ENCODE measurements at places on chromosomes 16 and 17.

GRCh38 chr16:28167221-28167620 lies 44.5 kb downstream of the XPO6 start:
- no peak overlapping the region for H3K27ac ChIP-seq
- peaks cover 13% of the 10 kb centered on the region for H3K4me1 ChIP-seq
- DNase-seq: no peak
- H3K36me3 ChIP-seq: peaks cover 54% of the 10 kb centered on the region

- peaks cover 38% of the 10 kb centered on the region for H3K36me3 ChIP-seq
- peaks cover 5% of the 10 kb centered on the region for H3K4me1 ChIP-seq
- peak overlapping the region; percentile 24 for H3K27ac ChIP-seq
- no peaks in the 10 kb centered on the region for H3K27me3 ChIP-seq
- H3K4me3 ChIP-seq: no peak overlapping the region
- DNase-seq: peak; percentile 71
Measured at GRCh38 chr17:17810084-17810894, 26.5 kb downstream of the SREBF1 start.

DNA sequence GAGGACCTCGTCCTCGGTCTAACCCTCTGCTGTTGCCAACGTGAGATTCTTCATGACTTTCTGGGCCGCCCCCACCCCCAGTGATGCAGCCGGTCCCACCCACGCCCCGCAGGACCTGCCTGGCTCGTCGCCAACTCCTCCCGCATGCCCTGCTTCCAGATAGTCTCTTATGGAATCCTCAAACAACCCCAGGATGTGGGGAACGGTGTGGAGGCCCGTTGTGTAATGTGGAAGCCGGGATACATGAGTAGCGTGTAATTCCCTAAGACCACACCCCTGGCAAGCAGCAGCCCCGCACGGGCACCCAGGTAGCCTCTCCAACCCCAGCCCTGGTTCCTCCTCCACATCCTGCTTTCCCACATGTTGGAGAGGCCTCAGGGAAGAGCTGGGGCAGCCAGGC lies 275.9 kb downstream of the C16orf95 start:
- no peaks in the 10 kb centered on the region for H3K36me3 ChIP-seq
- peak; percentile 58 for DNase-seq
- no peak overlapping the region for H3K27ac ChIP-seq

GRCh38 chr17:77282524-77283515 lies 142.1 kb downstream of the SEC14L1 start:
- DNase-seq: peak; percentile 73
- H3K27ac ChIP-seq: no peak overlapping the region

DNA sequence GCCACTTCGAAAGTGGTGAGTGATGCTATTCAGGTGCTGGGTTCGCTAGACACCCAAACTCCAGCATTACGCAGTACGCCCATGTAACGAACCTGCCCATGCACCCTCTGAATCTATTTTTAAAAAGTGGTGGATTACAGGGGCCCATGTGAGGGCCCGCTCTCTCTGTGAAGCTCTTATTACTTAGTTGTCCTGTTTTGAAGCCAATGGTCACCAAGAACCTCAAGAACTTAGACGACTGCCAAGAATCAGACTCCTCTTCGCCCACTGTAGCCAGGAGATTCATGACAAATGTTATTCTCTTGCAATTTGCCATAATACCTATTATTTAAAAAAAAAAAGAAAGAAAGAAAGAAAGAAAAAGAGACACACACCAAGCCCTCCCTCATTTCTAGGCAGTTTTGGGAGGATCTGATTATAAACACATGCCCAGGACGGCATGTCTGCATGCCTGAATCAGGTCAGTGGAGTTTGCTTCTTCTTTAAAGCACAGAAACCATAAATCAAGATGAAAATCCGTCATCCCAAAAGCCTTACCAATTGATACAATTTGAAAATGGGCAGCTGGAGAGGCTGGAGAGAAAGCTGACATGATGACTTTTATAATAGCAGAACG lies 108.6 kb downstream of the IRX3 start:
- H3K36me3 ChIP-seq: no peaks in the 10 kb centered on the region
- H3K27ac ChIP-seq: no peak overlapping the region
- H3K4me3 ChIP-seq: no peak overlapping the region
- H3K27me3 ChIP-seq: peaks cover 7% of the 10 kb centered on the region
- no peak for DNase-seq
